ENCODE measurements at places on chromosomes 6 and 20.
A peak's percentile ranks its signal among the peaks of the same experiment; 100 is the strongest.

DNA sequence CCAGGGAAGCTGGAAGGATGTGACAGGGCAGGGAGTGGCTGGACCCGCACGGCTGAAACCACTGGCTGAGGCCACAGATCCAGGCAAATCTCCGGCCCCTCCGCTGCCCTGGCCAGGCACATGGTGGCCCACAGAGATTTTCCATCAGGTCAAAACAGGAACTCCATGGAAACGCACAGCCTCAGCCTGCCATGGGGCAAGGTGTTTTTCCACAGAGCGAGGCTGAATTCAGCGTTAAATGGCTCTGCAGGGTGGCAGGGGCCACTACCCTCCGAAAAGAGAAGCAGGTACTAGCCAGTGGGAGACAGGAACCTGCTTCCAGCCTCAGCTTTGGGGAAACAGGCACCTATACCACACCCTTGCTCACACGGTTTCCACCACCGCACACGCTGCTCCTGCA, 53.1 kb downstream of the PREX1 start:
- no peak for DNase-seq

GRCh38 chr20:58524814-58525213, 9.6 kb upstream of the APCDD1L start:
- DNase-seq, result no peak

DNA sequence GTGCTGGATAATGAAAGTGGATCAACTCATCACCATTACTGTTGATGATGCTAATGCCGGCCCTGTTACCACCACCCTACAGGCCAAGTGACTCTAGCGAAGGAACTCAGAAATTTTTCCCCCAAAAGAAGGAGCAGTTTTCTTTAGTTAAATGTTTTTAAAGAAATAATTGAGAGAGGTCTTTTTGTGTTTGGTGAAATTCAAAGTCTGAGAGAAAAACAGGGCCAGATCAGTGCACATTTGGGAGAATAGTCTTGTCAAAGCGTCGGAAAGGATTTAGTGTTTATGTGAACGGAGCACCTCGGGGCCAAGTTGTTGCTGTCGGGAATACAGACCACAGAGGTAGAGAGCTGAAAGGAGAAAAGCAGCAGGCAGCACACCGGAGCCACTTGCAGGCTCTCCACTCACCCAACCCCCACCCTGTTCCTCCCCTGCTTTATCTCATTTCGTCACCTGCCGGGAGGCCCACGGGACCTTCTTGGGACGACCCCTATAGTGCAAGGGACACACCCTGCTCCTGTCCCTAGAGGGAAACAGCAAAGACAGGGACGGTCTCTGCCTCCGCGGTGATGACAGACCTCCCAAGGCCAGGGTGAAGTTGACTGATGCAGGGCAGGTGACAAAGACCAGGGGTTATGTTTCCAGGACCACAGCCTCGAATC, 6.8 kb downstream of the TFAP2B start:
- no peak for DNase-seq

GRCh38 chr20:22601361-22602141, 17.2 kb upstream of the FOXA2 start:
- DNase-seq, result no peak

DNA sequence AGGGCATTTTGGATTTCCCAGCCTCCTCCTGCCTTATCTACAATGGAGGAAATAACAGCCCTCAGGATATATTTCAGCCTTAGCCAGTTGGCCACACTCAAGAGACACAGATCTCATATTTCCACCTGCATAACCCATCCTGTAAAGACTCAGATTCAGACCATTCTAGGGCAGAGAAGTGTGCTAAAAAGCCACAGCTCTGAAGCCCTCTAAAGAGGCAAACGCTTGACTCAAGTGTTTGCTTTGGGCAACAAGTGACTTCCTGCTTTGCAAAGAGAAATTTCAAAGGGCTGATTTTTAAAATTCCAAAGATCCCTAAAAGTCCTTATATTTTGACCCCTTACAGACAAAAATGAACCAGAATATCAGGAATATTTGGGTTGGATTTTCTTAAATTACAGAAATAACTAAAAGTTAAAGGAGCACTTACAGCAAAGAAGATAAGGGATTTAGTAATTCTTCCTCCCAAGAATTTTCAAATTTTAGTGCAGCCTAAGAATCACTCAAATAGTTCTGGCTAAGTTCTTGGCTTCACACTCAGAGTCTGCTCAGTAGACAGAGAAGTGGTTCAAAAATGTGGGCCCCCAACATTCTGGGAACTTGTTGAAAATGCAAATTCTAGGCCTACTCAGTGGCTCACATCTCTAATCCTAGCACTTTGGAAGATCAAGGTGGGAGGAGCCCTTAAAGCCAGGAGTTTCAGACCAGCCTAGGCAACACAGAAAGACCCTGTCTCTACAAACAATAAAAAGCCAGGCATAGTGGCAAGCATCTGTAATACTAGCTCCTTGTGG, 18.9 kb upstream of the ADGRF5 start:
- no peak for DNase-seq

DNA sequence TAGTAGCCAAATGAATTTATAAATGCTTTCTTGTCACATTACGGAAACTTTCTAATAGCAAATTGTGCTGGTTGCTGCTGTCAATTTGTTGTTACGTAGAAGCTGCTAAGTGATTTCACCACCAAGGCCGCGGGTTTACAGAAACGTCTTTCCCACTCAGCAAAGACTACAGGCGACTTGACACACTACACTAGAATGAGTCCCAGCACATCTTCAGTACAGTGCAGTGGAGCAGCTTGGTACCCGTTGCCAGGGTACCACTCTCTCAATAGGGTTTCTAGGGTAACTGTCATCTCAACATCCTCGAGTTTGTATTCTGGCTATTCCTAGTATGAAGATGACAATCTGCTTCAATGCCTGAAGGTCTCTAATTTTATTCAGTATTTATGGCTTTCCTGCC, 22.7 kb upstream of the ZDHHC14 start:
- DNase-seq, result no peak

DNA sequence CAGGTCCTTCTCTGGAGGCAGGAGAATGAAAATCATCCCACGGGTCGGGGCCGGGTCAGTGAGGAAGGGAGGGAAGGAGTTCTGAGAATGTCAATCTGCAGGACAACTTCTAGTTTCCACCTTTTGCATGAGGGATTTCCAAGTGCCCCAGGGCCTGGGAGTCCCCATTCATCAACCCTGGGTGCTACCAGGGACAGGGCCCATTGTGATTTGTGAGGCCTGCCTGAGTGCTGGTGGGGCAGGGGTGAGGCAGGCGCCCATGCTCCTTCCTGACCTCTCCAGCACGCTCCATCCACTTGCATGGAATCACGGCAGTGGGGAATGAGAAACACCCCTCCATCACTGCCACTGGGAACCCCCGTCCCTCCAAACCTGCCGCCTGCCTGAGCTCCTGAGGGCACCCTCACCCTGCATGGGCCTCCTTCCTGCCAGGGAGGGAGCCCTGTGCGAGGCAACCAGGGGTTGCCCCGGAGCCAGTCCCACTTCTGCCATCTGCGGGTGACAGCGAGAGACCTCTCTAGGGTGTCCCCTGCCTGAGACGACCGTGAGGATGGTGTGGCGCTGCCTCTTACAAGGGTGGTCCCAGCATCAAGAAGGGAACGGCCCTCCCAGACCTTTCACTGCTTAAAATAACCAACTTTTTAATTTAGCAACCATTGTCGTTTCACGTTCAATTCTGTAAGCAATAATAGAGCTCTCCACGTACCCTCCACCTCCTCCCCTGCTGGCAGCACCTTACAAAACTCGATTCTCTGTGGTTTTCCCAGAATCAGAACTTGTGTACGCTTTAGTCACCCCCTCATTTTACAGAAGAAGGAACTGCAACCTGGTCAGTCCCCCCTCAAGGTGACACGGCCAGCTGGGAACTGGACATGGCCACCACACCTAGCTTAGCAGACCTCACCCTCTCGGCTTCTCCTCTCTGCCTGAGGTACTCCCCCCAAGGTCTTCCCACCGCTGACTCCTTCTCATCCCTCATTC, 28.6 kb downstream of the PMEPA1 start:
- DNase-seq, result peak; percentile 30

DNA sequence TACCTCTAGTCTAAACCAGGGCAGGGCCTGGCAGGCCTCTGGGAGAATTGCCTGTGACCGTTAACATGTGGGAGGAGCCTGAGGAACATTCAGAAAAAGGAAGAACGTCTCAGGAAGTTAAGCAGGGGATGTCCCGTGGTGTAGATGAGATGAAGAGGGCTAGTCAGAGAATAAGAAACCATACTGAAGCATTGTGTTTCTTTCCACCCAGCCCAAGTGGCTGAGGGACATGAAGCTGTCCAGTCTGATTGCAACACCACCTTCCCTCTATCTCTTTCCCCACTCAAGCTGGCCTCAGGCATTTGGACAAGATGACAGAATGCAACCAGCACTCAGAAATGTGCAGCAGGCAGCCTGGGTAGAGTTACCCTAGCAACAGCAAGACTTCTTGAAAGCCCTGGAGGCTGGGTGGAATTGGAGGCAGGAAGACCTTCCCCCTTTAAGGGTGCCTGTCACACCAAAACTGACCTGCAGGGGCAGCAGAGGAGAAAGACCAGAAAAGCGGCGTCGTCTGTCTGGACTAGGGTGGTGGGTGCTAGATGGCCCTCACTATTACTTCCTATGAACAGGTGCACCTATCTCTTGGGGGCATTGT, 186.1 kb downstream of the UNC5CL start:
- no peak for DNase-seq

- DNase-seq, result no peak
These were observed 125.9 kb upstream of the TNFAIP3 start for GRCh38 chr6:137740967-137741761.

- DNase-seq, result no peak
These were observed 801.9 kb upstream of the CITED2 start for GRCh38 chr6:140176306-140176705.

- DNase-seq, result peak; percentile 49
These were observed 1.1 kb downstream of the PTPRK start for GRCh38 chr6:128519132-128519930.

GRCh38 chr20:37349517-37350491, 3.9 kb downstream of the SRC start:
- DNase-seq, result no peak

- no peak for DNase-seq
These were observed 236.4 kb downstream of the LRFN2 start for GRCh38 chr6:40350747-40351217.

- no peak for DNase-seq
These were observed 950.1 kb downstream of the EPHA7 start for GRCh38 chr6:92469186-92469828.

DNA sequence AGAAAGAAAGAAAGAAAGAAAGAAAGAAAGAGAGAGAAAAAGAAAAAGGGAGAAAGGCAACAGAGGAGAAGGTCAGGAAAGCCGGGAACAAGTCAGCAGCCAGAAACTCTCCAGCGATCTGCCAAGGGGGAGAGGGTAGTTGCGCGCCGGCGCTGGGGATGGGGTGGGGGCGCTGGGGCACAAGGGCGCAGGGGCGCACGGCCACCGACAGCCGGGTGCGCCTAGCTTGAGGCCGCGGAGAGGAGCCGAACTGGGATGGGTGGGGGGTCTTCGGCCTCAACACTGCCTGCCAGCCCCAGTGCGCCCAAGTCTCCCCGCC, 533 bp upstream of the RSPO3 start:
- DNase-seq, result no peak

DNA sequence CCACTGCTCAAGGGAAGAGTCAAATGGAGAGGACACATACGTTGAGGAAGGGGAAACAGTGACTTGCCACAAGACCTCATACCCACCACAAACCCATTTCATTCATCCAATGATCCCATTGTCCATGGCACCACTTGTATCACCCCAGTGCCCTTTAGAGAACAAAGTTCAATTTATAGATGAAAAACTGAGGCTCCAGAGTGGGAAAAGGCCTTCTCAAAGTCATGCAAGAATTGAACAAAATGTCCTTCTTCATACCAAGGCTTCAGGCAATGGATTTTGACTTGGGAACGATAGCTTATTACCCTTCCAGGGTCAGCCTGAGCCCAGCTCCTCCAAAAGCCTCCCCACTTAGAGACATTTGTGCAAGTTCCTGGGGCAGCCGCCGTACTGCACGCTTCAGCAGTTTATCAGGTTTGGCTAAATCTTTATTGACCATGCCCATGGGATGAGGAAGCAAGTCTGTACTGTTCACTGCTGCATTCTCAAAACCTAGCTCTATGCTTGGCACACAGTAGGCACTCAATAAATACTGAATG, 47.3 kb upstream of the MRPS10 start:
- no peak for DNase-seq

- DNase-seq, result no peak
These were observed 63.3 kb downstream of the SASH1 start for GRCh38 chr6:148405894-148406293.

- DNase-seq, result no peak
These were observed 24.2 kb upstream of the TMX4 start for GRCh38 chr20:8043687-8044282.

DNA sequence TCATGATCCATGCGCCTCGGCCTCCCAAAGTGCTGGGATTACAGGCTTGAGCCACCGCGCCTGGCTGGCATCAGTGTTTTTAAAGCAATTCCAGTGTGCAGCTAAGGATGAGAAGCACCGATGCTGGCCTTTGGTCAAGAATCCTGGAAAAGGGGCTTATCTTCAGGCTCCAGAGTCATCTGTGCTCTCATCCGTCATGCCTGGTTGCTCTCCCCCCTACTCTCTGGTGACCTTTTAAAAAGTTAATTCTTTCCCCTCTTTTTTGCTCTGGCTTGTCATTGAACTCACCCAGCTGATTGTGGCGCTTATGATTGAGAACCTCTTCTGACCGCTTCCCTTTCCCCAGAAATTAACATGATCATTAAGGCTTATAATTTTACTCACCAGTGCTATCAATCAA, 28.7 kb downstream of the NR2E1 start:
- no peak for DNase-seq

DNA sequence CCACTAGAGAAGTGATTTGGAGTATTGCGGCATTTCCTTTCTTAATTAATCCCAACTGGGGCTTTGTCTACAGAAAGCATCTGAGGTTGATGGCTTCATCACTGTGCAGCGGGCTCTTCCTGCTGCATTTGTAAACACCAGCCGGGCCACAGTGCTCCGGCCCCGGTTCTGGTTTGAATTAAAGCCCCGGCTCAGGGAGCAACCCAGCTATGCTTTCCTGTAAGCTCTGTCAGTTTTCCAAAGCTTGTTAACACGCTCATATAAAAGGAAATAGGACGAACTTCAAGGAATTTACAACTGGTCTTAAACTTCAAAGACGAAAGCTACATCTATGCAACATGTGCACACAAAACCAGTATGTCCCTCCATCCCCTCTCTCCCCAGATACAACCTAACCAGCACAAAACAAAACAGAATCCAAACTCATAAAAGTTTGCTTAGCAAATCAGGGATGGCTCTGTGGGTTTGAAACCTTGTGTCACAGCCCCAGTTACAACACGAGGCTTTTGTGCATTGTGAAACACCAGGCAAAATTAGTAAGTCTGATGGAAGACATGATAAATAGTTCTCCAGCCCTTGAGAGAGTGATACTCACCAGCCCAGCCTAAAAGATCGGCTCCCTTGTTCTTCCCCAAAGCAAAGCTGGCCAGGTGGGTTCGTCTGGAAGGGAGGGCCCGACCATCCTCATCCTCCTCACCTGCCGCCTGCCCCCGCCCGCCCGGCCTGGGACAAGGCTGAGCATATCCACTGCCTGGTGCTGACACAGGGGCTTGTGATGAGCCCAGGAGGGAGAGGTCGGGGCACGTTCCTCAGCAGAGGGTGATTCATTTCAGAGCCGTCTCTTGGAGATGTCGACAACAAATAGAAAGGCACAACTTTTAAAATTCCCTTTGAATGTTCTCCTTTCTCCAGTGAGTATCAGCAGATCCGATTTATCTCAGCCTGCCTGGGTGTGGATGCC, 197.9 kb downstream of the TFAP2C start:
- DNase-seq, result no peak

- no peak for DNase-seq
These were observed 279.6 kb downstream of the PRL start for GRCh38 chr6:22017272-22017671.

Data from CD4-positive, alpha-beta T cell (primary cell).